ENCODE measurements at places on chromosomes 2 and 18.

DNA sequence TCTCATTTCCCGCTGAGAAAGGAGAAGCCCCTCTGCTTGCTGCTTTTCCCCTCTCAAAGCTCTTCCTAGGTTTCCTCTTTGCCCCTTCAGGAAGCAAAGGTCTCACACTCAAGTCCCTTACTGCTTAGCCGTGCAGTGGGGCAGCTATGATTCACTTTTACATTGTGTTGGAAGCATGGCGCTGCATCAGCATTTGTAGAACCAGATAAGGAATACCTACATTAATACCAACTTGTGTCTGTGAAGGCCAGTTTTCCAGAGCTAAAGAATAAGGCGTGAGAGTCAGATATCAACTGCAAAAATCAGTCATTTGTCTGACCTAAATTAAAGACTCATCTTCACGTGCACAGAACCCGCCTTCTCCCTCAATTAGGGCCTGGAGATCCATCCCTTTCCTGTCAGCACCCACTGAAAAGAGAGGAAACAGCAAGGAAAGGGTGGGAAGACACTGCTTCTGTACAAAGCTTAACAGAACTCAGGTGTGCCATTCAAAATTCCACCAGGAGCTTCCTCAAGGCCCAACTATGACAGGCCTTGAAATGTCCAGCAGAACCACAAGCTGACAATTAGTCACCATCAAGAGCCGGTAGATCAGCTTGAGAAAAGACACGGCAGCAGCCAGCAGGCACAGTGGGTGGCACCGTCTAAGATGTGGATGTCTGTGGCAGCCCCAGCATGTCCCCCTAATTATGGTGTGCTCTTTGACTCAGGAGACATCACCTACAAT is 16.1 kb upstream of the XDH start:
- DNase-seq = no peak

DNA sequence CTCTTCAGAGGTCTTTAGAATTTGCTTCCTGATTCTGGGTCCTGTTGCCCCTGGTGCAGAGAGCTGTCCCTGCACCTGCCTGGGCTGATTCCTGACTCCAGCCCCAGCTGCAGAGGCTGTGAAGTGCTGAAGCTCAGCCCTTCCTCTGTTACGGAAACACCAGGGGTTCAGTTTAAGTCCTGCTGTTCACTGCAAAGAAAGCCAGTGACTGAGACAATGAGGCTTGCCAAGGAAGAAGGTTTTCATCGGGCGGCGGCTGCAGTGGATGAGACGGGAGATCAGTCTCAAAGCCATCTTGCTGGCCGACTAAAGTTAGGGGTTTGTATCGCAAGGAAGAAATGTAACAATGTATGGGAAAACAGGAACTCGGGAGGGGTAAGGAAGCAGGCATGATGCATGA is 142.4 kb upstream of the ZNF236 start:
- DNase-seq = no peak

DNA sequence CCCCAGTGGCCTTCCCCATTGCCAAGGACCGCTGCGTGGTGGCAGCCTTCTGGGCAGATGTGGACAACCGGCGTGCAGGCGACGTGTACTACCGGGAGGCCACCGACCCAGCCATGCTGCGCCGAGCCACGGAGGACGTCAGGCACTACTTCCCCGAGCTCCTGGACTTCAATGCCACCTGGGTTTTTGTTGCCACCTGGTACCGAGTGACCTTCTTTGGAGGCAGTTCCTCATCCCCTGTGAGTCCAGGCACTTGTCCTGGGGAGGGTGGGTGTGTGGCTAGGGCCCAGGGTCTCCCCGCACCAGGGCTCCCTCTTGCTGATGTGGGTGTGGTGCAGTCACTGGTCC is 31.9 kb downstream of the SNED1 start:
- DNase-seq = no peak

GRCh38 chr2:196900843-196901242 is 25.7 kb downstream of the PGAP1 start:
- DNase-seq = no peak

GRCh38 chr2:1837022-1837421 is 92.7 kb upstream of the PXDN start:
- no peak for DNase-seq

- DNase-seq = no peak
Measured at GRCh38 chr18:35619464-35619863, 37.9 kb downstream of the GALNT1 start.

DNA sequence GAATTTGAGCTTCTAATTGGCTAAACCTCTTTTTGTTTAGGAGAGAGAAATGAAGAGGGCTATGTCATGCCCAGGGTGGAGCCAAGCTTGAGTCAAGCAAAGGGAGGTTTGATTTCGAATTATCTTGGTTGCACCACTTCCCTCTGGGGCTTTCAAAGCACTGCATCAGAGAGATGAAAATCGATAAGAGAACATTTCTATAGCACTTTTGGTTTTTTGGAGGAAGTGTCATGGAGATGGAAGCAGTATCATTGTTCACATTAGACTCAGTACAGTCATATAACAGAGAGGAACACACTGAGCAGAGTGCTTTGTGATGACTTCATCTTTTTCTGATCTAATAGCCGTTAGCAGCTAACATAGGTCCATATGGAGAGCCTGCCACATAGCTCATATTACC is 120.3 kb upstream of the UXS1 start:
- DNase-seq = no peak

DNA sequence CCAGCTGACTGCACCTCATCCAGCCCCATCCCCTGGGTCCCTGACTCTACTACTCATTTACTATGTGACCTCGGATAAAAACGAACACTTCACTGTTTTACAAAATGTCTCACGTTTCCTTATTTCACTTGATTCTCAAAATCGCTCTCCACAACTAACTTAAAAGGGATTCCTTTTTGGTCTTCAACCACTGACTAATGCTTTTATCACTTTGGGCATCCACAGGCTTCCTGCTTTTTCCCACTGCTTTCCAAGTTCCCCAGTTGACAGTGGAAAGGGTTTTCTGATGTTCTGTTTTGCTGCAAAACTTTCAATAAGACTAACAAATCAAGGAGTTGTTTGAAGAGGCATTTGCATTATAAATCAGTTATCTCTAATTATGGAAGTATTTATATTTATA is 24.1 kb downstream of the EIF2AK3 start:
- DNase-seq = no peak

- no peak for DNase-seq
Measured at GRCh38 chr2:73614105-73614504, 28.1 kb downstream of the NAT8 start.

GRCh38 chr2:65605743-65606058 is 173.3 kb upstream of the SPRED2 start:
- DNase-seq = no peak
